OCI-M1 (cell line): ENCODE measurements at places on chromosomes 1 and 21.
A peak's percentile ranks its signal among the peaks of the same experiment; 100 is the strongest.

DNA sequence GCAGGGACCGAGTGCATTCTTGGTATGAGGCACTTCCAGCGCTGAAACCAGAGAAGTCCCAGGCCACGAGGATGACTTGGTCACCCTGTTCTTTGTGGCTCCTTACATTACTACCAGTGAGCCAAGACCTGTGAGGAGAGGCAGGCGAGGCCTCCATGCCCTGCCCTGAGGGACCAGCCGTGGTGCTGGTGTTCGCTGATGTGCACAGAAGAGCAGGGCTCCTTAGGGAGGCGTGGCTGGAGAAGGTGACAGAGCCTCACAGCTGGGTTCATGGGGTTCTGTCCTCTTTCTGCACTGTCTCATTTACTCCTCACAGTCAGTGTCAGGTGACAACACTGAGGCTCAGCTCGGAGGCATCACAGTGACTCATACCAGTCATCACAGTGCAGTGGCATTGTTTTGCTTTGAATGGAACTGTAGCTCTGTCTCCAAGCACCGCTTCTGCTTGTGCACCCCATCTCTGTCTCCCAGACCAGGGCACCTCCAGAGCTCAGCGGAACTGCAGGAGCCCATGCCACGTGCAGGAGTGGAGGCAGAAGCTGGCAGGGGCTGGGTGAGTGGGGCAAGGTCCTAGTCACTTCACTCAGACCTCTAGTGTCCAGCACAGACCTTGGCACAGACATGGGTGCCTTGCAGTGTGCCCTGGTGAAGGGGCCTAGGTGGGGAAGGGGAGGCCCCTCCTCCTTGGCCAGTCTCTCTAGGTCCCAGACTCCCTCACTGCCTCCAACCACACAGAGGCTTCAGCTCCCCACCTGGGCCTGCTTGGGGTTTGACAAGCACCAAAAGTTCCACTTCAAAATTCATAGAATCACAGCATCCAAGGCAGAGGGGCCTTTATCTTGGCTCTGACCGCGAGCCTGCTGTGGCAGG lies 310.9 kb downstream of the MATN1 start:
- DNase-seq = no peak

GRCh38 chr1:10657088-10657847 lies 139.2 kb downstream of the CASZ1 start:
- no peak for DNase-seq

- DNase-seq = peak; percentile 52
Observed at GRCh38 chr21:33993286-33994231, 78.0 kb upstream of the ATP5PO start.

GRCh38 chr1:224865510-224865909 lies 64.0 kb upstream of the DNAH14 start:
- no peak for DNase-seq

DNA sequence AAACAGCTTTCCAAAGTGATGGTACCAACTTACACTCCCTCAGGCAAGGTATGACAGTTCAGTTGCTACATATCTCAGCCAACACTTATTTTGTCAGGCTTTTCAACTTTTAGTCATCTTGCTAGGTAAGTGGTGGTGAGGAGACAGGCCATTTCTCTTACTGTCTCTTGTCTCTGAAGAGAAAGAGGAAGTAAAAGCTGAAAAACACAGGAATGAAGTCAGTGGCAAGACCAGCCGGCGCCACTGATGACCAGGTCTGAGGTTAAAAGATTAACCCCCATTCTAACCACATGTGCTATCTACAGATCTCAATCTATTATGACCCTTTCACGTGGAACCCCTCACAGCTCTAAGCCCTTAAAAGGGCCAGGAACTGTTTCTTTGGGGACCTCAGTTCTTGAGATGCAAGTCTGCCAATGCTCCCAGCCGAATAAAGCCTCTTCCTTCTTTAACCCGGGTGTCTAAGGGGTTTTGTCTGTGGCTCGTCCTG lies 4.2 kb downstream of the ADCY10 start:
- DNase-seq = peak; percentile 96

DNA sequence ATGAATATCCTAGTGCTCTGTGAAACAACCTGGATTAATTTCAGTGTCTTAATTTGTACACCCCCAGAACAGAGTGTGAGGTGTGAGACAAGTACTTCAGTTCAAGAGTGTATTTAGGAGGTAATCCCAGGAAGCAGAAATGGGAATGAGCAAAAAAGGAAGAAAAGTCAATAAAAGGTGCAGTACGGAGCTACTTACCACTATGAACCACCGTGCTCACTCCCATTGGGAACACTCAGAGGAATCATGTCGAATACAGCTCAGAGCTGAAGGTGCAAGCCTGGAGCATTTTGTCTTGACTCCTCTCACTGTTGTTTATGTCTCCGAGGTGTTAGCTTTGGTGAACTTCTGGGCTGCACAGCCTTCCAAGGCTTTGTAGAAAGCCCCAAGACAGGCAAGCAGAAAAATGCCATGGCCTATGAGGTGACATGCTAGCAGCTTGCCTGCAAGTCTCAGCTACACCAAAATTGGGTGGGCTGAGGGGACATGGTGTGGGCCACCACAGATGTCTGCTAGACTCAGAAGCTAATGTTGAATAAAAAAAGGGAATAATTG lies 7.4 kb upstream of the SVBP start:
- DNase-seq = no peak

DNA sequence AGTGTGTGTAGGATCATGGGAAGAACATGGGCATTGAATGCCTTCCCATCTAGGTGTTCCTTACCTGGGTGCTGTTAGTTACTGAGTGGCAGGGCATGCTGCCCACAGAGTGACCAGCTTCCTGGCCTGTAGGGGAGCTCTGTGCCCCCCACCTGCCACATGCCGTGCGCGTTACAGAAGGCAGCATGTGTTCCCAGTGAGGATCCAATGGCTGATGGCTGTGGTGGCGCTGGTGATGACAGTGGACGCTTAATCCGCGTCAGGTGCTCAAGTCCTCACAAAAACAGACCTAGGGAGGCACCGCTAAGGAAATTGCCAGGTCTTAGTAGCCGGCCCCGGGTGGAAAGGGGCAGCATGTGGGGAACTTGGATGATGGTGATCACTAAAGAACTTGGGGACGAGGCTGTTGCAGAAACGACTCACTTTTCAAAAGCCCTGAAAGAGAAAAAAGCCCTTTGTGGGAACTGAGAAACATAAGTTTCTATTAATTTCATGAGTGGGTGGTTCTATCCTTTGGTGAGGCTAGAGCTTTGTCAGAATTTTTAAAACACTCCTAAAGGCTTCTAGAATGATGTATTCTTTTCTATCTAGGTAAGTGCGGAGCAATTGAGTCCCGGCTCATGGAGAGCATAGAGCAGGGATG lies 93.2 kb downstream of the PRDM2 start:
- no peak for DNase-seq

GRCh38 chr1:25902462-25902861 lies 3.8 kb downstream of the STMN1 start:
- no peak for DNase-seq

DNA sequence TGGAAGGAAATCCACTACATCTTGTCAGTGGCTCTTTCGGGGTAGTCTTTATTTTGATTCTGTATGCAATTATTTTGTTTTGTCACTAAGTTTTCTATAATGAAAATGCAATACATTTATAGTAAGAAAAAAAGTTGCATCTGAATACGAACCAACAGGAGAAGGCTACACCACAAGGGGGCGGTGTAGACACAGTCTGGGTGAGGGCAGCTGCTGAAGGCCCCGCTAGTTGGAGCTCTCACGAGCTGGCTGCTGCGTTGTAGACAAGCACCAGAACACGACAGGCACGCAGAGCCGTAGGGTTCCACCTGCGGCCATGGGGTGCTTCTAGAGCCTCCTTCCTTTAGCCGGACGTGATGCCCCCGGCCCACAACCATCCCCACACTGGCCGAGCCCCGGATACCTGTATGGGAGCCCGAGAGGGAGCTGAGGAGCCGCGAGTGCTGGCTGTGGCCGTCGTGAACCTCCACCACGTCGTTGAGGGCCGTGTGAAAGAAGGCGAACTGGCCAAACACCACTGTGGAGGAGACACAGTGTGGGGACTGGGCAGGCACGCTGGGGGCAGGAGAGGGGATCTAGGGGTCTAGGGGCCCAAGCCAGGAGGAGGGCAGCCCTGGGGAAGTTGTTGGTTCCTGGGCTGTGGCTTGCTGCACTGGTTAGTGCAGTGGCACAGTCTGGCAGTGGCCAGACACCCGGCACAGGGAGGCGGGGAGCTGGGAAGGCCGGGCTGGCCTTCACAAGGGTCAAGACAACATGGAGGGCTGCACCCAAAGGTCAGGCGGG lies 160.8 kb downstream of the ZSCAN20 start:
- DNase-seq = peak; percentile 89

DNA sequence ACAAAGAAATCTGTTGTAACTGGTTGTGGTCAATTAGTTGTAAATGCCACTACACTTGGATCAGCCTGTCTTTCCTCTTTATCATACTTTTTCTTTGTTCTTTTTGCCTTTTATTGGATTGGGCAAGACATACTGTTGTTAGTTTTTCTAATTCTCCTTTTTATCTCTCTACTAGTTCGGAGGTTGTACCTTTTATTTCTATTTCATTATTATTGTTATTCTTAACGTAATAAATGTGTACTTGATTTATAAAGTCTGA lies 59.2 kb downstream of the IVNS1ABP start:
- no peak for DNase-seq

- DNase-seq = no peak
Observed at GRCh38 chr21:17334484-17334883, 178.4 kb upstream of the CXADR start.

GRCh38 chr1:213986020-213986924 lies 1.5 kb upstream of the PROX1 start:
- DNase-seq = peak; percentile 15

DNA sequence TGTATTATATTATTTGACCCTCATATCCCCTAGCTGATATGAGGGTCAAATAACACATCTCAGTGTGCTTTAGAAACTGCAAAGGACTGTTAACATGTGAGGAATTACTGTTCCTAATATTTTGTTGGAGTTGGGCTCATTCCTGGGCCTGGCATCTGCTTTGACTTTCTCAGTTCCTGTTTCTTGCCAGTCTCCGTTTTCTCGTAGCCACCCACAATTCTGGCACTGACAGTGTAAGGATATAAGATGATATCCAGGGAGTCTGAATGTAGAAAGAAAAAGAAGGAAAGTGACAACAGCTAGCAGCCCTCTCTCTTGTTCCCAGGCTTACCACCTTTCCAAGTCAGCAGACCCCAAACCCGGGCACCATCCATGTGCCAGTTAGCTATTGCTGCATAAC lies 54.4 kb upstream of the SCMH1 start:
- no peak for DNase-seq

GRCh38 chr21:33886321-33886720 lies 29.3 kb downstream of the ATP5PO start:
- DNase-seq = no peak

- DNase-seq = no peak
Observed at GRCh38 chr1:171141688-171142415, 43.2 kb upstream of the FMO2 start.

GRCh38 chr1:112027696-112028095 lies 38.2 kb upstream of the KCND3 start:
- no peak for DNase-seq

DNA sequence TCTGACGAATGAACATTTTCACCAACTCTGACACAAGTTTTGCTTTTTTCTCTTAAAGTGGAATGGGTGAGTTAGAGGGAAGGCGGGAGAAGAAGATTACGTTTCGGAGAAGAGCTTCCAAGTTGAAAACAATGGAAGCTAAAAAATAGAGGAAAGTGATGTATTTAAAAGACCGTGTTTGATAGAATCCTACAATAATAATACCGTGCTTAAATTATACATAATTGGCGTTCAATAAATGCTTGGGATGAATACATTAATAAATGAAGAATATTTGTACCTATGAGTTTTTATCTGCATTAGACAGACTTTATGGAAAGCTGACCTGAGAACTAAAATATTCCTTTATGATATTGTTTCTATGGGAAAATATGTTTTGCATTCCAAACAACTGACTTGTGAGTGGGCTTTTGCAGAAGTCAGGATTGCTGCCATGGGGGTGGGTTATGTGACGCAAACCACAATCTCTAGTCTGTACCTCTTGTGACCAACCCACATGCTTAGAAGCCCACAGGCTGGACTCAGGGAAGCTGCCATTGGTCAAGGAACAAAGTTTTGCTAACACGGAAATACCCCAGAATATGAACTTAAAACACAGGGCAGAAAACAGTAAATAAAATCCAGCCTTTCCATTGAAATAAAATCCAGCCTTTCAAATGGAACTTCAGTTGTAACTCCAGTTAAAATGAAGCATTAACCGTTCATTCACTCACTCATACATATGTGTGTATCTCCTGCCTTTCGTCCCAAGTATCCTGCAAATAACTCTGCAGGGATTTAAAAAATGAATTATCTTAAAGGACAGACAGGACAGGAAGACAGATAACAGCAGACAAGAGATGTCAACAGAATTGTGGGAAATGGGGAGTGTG lies 21.3 kb upstream of the ATF3 start:
- DNase-seq = peak; percentile 53

GRCh38 chr1:7684132-7684531 lies 87.0 kb upstream of the VAMP3 start:
- DNase-seq = no peak

DNA sequence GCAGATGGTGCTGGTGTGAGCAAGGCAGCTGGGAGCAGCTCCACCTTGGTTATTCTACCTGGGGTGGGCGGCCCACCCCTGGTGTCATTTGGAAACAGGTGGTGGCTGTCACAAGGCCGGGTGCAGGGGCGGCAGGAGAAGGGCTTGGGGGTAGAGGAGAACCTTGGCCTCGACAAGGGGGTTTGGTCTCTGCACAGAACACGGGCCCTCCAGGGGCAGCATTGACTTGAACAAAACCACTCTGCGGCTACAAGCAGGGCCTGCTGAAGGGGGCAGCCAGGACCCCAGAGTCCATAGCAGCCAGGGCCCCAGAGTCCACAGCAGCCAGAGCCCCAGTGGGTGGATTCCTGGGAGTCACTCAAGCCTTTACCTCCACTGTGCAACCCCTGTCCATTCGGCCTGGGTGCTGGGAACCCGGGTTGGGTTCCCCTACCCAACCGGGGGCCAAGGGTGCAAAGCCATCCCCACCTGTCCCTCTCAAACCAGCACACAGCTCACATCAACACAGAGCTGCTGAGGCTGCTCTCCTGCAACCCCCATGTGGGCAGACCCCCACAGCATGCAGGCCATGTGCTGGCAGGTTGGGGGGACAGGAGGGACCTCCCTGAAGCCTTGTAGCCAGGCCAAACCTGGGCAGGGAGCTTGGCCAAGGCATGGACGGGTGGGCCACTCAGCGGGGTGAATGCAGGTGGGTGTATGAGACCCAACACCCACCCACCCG lies 7.7 kb downstream of the TRIM11 start:
- DNase-seq = no peak

DNA sequence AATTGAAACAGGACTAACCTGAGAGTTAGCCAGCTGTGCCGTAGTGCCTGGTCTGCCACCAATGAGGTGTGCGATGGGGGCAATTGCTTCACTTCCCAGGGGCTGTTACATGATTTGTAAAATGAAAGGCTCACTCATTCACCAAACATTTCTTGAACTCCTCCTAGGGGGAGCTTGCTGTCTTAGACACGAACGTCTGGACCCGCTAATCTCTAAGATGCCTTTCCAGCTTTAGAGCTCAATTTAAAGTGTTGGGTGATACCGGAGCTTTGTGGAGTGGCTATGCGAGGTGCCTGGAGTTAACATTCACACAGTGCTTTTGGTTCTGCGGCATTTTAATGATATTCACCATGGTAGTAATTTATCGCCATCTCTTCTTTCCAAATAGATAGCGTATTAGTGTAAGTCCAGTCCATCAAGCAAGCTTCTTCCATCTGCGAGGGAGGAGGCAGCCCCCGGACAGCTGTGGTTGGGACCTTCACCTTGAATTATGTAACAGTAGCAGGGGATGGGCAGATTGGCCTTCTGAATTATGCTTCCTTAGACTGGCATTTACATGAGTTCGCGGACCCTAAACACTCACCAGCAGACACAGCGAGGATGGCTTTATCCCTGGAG lies 179.9 kb downstream of the ADSS2 start:
- no peak for DNase-seq
